ENCODE measurements at places on chromosomes 12 and 14. TPM values are rescaled to one million over a fixed set of nuclear protein-coding genes. Genes with fewer than 3 reads are reported as not detected.

DNA sequence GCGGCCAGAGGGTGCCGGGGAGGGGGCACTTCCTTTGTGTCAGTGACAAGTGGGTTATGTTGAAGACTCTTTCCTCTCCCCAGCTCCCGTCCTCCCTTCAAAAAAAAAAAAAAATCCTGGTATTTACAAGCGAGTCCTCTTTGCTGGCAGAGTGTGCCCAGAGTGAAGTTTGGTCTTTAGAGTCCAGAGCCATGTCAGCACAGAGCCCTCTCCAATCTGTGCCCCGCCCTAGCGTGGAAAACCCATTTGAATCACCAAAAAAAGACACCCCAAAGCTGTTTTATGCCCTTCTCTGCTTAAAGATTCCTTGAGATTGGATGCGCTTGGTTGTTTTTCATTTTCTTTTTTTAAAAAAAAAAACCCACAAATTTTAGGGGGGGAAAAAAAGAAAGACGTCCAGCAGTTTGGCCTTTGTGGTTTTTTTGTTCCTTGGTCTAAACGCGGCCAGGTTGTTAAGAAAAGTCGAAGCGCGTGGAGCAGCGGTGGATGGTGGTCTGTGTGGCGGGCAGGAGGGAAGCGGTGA is 3.3 kb downstream of the NKX2-1 start:
- no peak overlapping the region for H3K4me3 ChIP-seq
- H3K27ac ChIP-seq, result no peak overlapping the region
- no peak for DNase-seq
- H3K27me3 ChIP-seq, result peaks cover 74% of the 10 kb centered on the region
- H3K4me1 ChIP-seq, result peaks cover 3% of the 10 kb centered on the region

DNA sequence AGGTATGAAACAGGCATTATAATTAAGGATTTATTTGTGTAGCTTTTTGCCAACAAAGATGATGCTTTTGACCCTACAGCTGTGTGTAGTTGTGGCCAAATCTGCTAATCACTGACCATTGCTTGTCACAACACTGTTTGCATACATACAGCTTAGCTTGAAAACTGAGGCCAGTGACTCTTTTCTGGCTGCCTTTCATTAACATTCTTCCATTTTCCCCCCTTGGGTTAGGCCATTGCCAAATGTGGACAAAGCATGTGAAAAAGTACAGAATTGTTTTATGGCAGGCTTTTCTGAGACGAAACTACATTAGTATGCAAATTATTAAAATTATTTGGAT is 263.3 kb downstream of the SLC16A7 start:
- H3K4me3 ChIP-seq, result no peak overlapping the region
- no peak overlapping the region for H3K27ac ChIP-seq
- no peaks in the 10 kb centered on the region for H3K4me1 ChIP-seq
- no peak for DNase-seq
- no peaks in the 10 kb centered on the region for H3K36me3 ChIP-seq
- H3K27me3 ChIP-seq, result no peaks in the 10 kb centered on the region

- H3K4me3 ChIP-seq, result no peak overlapping the region
- peaks cover 10% of the 10 kb centered on the region for H3K4me1 ChIP-seq
- DNase-seq, result no peak
- H3K27ac ChIP-seq, result no peak overlapping the region
- H3K36me3 ChIP-seq, result no peaks in the 10 kb centered on the region
These were observed 89.8 kb downstream of the ZFP36L1 start for GRCh38 chr14:68703093-68703492.

GRCh38 chr14:55946231-55946630 is 172.0 kb upstream of the PELI2 start:
- no peak overlapping the region for H3K27ac ChIP-seq
- H3K4me3 ChIP-seq, result no peak overlapping the region
- H3K36me3 ChIP-seq, result no peaks in the 10 kb centered on the region
- no peaks in the 10 kb centered on the region for H3K4me1 ChIP-seq

DNA sequence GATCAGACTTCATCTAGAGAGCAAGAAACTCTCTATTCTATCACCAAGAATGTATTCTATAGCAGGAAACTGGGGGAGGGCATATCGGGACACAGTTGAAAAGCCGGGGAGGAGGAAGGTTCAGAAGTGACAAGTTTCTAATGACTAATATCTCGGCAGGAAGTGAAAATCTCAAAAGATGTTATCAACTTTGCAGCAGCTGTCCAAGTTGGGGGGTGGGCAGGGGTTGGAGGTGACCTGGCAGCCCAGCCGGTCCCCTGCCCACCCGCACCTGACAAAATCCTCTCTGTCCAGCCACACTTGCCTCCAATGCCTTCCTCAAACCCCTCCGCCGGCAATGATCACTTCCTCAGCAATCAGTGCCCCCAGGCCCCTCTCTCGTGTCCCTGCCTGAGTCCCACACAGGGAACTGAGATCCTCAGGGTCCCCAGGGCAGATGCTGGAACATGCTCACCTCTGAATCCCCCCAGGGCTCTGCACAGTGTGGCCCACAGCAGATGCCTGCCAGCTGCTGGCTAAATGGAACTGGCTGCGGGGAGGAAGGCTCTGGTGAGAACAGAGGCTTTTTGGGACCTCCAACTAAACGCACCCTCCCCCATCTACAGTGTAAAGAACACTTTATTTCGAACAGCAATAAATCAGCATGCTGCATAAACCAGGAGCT is 43.9 kb downstream of the CCDC88C start:
- H3K36me3 ChIP-seq, result peaks cover 35% of the 10 kb centered on the region
- peak overlapping the region; percentile 95 for H3K27ac ChIP-seq
- peak; percentile 55 for DNase-seq
- H3K27me3 ChIP-seq, result no peaks in the 10 kb centered on the region

GRCh38 chr14:95522116-95522515 is 5.7 kb upstream of the SYNE3 start:
- no peak for DNase-seq
- peaks cover 3% of the 10 kb centered on the region for H3K36me3 ChIP-seq
- H3K27ac ChIP-seq, result peak overlapping the region; percentile 96
- no peaks in the 10 kb centered on the region for H3K27me3 ChIP-seq

DNA sequence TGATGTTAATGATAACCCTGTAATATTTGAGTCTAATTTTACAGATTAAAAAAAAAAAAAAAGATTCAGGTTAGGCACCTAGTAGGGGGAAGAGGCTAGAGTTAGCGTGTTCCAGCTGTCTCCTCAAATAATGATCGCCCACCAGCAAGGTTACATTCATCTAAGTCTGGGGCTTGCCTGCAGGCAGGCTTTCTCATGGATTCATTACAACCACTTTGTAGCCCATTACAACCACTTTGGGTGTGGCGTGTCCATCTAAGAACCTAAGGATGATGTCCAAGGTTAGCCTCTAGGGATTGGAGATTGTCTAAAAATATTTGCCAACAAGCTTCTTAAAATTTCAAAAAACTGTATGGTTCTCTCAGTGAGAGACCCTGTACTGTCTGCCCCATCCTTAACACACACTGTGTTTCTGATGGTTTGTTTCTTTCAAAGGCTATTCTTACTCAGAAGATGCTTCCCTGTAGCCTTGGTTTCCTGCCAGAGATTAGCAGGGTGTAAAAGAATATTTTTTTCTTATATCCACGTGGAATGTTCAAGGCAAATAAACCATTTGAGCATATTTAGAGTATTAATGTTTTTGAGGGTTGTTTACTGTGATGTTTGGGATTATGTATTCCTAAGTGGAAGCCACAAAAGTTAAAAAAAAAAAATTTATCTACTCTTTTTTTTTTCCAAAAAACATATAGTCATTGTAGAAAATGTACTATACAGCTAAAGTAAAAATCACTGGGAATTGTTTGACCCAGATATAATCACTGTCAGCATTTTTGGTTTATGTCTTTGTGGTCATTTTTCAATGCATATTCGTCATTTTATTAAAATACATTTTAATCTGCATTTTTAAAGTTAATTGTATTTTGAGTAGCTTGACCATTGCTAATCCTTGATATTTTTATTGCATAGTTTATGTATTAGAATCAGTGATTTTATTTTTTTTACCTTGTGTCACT is 1.7 kb downstream of the DYNC1H1 start:
- peaks cover 31% of the 10 kb centered on the region for H3K4me1 ChIP-seq
- no peak for DNase-seq
- peaks cover 20% of the 10 kb centered on the region for H3K36me3 ChIP-seq
- peak overlapping the region; percentile 72 for H3K27ac ChIP-seq
- H3K4me3 ChIP-seq, result peak overlapping the region; percentile 91
- no peaks in the 10 kb centered on the region for H3K27me3 ChIP-seq

GPR135 gene
- total RNA-seq, result 2.4 TPM

LMNTD1 gene
- not detected for total RNA-seq

NFE2 gene
- not detected for total RNA-seq

ARMH4 gene
- 0.18 TPM for total RNA-seq

ABHD12B gene
- total RNA-seq, result not detected

WNT1 gene
- 0.60 TPM for total RNA-seq

NKX2-8 gene
- not detected for total RNA-seq

TSPAN19 gene
- not detected for total RNA-seq

All from activated T-helper 2 cell treated with anti-CD3 and anti-CD28 coated beads, Interferon-gamma antibody, Interleukin-2, Interleukin-4, amounts not matched to agents 10 μg/mL and 5 μg/mL and 100 μg/mL, durations not matched to agents 14 hours and 24 hours and 36 hours (primary cell).